CD4-positive, alpha-beta T cell treated with Interleukin-10 for 1 hour (primary cell): ENCODE measurements at places on chromosomes 2 and 18.

- no peak for DNase-seq
Measured at GRCh38 chr2:74881176-74881575, 47.2 kb downstream of the HK2 start.

DNA sequence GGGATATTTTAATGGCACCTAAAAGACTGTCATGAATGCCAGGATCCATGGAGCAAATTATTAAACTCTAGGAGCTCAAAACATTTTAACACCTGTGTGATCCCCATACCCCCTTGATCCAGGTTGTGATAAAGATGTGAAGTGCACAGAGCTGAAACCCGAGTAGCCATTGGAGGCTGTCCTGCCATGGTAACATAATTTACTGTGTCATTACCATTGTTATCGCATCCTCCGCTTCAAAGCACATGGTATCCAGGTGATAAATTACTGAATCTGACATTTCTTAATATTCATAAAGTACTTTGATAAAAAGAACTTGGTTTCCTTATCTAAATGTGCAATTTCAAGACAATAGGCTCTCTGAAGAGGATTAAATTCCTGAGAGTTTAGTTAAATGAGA is 109.3 kb downstream of the CHST9 start:
- no peak for DNase-seq

GRCh38 chr2:179613701-179614100 is 247.7 kb downstream of the ZNF385B start:
- no peak for DNase-seq

- no peak for DNase-seq
Measured at GRCh38 chr2:134461511-134461910, 207.6 kb downstream of the MGAT5 start.

GRCh38 chr2:152056418-152056817 is 42.4 kb downstream of the CACNB4 start:
- DNase-seq: no peak

GRCh38 chr2:48017136-48017535 is 110.8 kb upstream of the FBXO11 start:
- DNase-seq: no peak

DNA sequence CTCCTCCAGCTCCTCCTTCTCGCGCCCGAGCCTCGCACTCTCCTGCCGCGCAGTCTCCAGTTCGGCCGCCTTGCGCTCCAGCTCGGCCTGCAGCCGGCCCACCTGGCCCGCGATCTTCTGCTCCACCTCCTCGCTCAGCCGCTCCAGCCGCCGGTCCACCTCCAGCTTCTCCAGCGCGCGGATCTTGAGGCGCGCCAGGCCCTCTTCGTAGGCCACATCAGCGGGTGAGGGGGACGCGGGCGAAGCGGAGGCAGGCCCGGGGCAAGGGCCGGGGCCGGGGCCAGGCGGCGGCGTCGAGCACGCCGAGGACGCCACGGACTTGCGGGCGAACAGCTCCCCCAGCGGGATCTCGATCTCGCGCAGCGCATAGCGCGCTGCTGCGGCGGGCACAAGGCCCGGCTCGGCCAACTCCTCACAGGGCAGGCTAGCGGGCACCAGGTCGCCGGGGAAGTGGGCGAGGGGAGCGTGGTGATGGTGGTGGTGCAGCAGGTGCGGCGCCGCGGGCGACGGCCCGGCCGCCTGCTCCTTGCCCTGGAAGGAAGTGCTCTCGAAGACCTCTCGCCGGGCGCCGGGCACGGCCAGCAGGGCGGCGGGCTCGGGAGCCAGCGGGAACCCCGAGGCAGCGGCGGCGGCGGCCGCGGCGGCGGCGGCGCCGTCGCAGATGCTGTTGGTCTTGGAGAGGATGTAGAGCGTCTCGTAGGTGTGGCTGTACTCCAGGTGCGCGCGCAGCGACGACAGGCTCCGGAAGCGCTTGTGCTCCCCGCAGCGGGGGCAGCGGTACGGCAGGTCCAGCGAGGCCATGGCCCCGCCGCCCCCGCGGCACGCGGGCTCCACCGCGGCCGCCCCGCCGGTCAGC is 15.2 kb downstream of the FBXO41 start:
- peak; percentile 87 for DNase-seq

DNA sequence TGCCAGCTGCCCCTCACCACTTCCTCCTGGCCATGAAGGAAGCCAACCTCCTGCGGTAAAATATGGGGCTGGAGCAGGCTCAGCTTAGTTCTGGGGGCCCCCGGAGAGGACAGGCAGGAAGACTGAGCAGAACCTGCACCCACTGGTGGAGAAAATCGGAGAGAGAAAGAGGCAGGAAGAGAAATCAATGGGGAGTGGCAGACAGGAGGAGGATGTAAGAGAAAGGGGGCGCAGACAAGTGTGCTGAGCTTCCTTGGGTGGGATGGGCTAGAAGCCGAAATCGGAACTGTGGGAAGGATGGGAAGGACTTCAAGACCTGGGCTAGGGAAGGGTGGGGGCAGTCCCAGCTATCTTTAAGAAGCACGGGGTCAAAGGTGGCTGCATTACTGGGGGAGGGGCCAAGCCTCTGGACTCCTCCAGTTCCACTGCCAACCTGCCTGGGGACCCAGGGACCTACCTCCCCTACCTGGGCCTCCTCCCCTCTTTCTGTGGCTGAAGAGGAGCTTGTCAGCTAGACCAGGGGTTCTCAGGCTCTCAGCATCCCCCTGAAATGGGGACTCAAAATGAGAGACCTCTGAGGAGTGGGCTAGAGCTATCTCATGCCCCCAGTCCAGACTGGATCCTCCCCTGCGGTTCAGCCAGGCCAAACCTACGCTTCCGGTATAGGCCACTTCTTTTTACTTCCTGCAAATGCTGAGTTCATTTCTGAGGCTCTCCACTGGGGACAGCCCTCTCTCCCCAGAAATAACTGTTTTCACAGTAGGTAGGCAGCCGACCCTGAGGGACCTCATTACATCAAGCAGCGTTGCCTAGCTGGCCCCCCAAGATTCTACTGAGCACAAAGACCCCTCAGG is 33.6 kb upstream of the B3GNT7 start:
- peak; percentile 33 for DNase-seq

GRCh38 chr2:159716857-159717256 is 4.6 kb downstream of the MARCHF7 start:
- DNase-seq: no peak

DNA sequence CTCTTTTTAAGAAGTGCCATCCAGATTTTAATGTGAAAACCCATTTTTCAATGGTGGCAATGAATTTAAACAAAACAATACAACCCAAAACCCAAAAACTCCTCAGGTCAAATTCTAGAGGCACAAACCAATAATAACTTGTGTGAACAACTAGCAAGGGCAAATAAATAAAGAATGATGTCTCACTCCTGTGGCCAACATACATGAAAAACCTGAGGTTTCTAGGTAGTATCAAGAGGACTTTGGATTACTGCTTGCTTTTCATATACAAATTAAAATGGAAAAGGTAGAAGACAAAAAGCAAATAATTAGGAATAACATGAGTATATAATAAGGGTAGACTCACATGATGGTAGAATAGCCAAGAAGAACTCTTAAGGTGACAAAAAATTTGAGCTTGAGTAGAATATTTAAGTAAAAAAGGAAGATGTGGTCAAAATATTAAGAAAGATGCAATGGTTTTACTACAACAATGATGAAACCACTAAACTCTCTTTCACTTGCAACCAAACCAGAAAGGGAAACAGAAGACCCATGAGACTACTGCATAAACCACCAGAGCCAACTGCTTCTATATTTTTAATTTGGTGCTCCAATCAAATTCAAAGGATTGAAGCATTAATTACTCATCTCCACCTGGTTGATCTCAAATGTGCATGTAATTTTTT is 53.5 kb downstream of the DARS1 start:
- DNase-seq: no peak

GRCh38 chr18:22783245-22783644 is 149.9 kb upstream of the RBBP8 start:
- no peak for DNase-seq

GRCh38 chr2:238464389-238464788 is 37.7 kb downstream of the ASB1 start:
- no peak for DNase-seq
